ENCODE measurements at places on chromosomes 16 and 17. TPM values are rescaled to one million over a fixed set of nuclear protein-coding genes. Genes with fewer than 3 reads are reported as not detected.

Gene HSD17B1
- polyA plus RNA-seq = 3.3 TPM

Gene GPR179
- not detected for polyA plus RNA-seq

- DNase-seq = no peak
Observed at GRCh38 chr17:79315358-79316105, 240.9 kb downstream of the ENGASE start.

GRCh38 chr16:30778549-30779244 lies 8.3 kb downstream of the ZNF629 start:
- peak; percentile 52 for DNase-seq

Gene SLC12A3
- 277 TPM for polyA plus RNA-seq

DNA sequence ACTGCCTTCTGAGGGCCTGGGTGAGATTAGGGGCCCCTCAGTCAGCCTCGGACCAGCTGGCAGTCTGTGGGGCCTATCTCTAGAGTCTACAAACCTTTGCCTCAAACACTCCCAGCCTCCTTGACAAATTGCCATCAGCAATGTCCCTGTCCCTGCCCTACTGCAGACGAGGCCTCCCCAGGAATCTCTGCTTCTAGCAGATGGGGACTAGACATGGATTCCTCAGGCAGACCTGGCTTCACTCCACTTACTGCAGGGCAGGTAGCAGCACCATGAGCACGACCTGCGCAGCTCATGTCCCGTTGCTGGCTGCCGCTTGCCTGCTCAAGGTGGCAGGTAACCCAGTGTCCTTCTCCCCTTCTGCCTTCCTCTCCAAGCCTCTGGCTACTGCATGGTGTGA lies 49.1 kb downstream of the PLD6 start:
- no peak for DNase-seq

GRCh38 chr16:78800523-78800922 lies 701.1 kb downstream of the WWOX start:
- no peak for DNase-seq

Gene ASPHD1
- 6.1 TPM for polyA plus RNA-seq

Gene NOS2
- 0.37 TPM for polyA plus RNA-seq

Gene MRPL10
- polyA plus RNA-seq = 52.2 TPM

All from kidney (tissue), 22 donors.